ENCODE measurements at places on chromosomes 5 and 9.
A peak's percentile ranks its signal among the peaks of the same experiment; 100 is the strongest.

- peak; percentile 62 for ATAC-seq
Measured at GRCh38 chr9:20315677-20316076, 306.6 kb downstream of the MLLT3 start.

DNA sequence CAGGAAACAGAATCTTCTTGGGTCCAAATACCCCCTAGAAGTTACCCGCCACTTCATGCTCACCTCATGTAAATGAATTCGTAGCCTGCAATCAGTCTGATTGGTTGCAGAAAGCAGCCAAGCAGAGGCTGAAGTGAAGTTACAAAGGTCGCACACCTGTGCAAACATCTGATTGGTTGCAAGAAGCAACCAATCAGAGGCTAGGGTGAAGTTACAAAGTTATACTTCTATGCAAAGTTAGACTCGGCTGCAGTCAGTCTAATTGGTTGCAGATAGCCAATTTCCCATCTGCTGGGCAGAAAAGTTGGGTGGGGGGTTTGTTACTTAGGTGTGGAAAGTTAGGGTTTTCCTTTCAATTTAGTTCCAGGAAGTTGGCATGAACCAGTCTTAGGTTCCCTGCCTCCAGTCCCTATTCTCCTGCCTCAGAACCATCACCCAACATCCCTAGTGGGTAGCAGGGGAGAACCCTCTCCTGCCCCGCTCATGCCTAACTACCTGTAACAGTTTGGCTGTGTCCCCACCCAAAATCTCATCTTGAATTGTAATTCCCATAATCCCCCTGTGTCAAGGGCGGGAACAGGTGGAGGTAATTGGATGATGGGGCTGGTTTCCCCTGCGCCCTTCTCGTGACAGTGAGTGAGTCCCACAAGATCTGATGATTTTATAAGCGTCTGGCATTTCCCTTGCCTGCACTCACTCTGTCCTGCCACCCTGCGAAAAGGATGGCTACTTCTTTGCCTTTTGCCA lies 1.2 kb upstream of the RUSC2 start:
- no peak for ATAC-seq

- ATAC-seq = no peak
Measured at GRCh38 chr5:140767444-140767843, 18.5 kb upstream of the PCDHA1 start.

DNA sequence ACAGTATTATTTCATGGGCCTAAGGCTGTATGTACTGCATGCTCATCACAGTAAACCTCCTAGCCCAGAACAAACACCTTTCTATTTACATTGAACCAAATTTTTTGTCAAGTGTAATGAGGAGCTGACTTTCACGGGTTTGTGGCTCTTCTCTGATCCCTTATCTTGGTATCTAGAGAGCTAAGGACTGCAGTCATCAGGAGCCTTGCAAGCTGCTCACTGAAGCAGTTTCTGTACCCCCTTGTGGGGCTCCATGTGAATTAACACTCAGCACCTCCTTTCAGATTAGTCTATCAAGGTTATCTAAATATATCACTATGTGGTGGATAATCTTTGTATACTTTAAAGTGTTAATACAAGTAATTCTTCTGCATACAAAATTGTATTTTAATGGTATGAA lies 108.2 kb downstream of the AUH start:
- no peak for ATAC-seq

GRCh38 chr5:98321361-98321760 lies 452.1 kb upstream of the RGMB start:
- no peak for ATAC-seq
